ENCODE measurements at places on chromosomes 4 and X.
A peak's percentile ranks its signal among the peaks of the same experiment; 100 is the strongest.

GRCh38 chrX:39381422-39381821 is 580.2 kb downstream of the MID1IP1 start:
- DNase-seq, result no peak

DNA sequence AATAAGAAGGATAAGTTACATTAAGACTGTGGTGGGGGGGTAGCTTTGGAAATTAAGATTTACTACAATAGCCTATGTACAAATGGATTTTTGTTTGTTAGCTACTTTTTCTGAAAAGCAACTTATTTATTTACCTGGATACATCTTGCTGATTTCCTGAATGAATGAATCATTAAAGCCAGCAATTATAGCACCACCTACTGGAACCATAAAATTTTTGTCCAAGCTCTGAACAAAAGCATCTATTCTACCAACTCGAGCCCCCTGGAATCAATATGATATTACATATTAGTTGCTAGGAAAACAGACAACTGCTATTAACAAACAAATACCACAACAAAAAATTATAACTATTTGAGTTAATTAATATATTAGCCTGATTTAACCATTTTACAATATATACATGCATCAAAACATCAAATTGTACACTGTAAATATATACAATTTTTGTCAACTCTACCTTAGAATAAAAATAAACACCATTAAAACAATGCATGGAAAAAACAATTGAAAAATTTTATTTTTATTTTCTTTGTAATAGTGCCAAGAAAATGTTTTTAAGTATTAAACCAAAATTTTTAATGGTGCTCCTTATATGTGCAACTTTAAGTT is 15.3 kb downstream of the SEPSECS start:
- peak; percentile 25 for DNase-seq

GRCh38 chr4:120314969-120315368 is 248.3 kb upstream of the MAD2L1 start:
- no peak for DNase-seq

DNA sequence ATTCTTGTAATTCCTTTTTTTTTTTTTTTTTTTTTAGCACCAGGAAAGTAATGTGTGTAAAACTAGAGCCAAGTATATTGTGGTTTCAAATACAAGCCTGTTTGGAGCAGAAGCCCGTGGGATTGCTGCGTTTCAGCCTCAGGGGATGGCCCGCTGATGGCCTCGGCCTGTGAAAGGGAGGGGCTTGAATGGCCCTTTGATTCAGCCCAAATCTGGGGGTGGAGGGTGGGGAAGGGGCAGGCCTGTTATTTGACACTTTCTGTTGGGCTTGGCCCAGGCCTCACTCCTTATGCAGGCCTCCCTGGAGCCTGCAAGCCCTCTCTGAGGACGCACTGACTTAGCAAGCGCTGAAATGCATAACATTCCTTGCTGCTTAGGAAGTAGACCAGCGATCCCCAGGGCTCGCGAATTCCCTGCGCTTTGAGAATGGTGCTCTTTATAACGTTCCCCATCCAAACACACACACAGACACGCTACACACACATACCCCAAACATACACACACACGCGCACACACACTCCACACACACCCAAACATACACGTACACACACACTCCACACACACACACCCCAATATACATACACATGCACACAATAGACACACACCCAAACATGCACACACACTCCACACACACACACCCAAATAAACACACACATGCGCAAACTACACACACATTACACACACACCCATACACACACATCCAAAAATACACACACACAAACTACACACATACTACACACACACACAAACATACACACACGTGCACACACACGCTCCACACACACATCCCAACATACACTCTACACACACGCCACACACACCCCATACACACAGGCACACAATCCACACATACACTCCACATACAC is 29.6 kb downstream of the TLR10 start:
- DNase-seq, result peak; percentile 98

GRCh38 chrX:135408794-135409193 is 12.9 kb upstream of the SMIM10L2A start:
- no peak for DNase-seq

DNA sequence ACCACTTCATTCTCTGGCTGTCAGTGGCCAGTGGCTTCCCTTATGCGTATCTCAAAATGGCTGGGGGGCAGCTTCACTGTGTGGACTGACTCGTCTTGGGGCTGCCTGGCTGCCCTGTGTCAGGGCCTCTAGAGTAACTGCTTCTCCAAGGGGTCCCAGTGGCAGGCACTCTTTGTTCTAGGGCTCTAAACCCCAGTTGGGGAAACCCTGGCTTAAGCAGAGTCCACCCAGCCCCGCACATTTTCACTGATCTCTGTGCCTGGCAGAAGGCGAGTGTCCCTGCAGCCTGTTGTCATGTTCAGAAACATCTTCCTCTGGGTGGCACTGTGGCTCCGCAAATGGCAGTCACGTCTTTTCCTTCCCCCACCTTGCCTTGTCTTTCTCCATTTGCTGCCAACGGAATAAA is 59.7 kb downstream of the NBDY start:
- DNase-seq, result no peak

DNA sequence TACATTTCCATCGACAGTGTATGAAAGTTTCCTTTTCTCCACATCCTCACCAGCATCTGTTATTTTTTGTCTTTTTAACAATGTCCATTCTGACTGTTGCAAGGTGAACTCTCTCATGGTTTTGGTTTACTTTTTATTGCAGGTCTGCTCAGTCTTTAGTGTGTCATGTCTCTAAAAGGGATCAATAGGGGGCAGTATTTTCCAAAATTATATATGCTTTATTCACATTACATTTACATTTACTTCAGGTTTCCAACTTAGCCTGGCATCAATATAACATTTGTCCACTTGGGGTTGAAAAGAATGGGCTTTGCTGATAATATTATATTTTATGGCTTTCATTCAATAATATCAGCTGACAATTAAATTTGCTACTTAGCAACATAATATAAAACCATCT is 265.0 kb upstream of the SLITRK2 start:
- DNase-seq, result no peak

GRCh38 chr4:120801137-120801758 is 121.3 kb downstream of the PRDM5 start:
- DNase-seq, result peak; percentile 41

DNA sequence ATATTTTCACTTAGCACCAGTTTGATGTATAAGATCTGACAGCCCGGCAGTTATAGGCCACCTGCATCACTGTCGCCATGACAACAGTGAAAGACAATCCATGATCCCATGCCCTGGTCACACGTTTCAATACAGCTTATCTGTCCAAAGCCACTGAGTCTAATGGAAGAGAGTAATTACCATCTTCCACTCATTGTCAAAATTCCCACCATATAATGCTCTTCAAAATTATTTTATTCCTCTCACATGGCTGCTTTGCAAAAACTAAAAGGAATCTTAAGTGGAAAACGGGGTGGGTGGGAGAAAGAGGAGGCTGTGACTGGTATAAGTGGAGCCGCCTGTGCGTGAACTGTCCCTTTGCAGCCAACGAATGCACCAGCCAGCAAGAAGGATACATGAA is 44.2 kb downstream of the MAML3 start:
- no peak for DNase-seq

Data from M059J (cell line).